B cell (primary cell): ENCODE measurements at places on chromosomes 1 and 21. TPM values are rescaled to one million over a fixed set of nuclear protein-coding genes. Genes with fewer than 3 reads are reported as not detected.

The AADACL4 gene
- total RNA-seq, result not detected in 2 replicates

The CR1 gene
- 36.7 and 40.0 TPM in 2 replicates for total RNA-seq

The COX20 gene
- total RNA-seq, result 35.7 and 37.7 TPM in 2 replicates

The PROK1 gene
- total RNA-seq, result not detected in 2 replicates

The PHTF1 gene
- total RNA-seq, result 18.5 and 25.7 TPM in 2 replicates

The PODN gene
- total RNA-seq, result not detected in 2 replicates

The ANGPTL1 gene
- total RNA-seq, result not detected in 2 replicates

The MIA3 gene
- total RNA-seq, result 109 and 116 TPM in 2 replicates

The ETV3 gene
- 34.1 and 35.9 TPM in 2 replicates for total RNA-seq

The MORC3 gene
- 104 and 113 TPM in 2 replicates for total RNA-seq

The KIF2C gene
- total RNA-seq, result 0.25 and 0.51 TPM in 2 replicates

The KIF26B gene
- 0.62 and 0.75 TPM in 2 replicates for total RNA-seq

The SPRR2B gene
- total RNA-seq, result not detected in 2 replicates

The CLIC6 gene
- total RNA-seq, result 0.07 TPM in 2 replicates

The MYCL gene
- total RNA-seq, result 0.49 and 0.62 TPM in 2 replicates

The LORICRIN gene
- 0.39 TPM in 1 of 2 replicates, not detected in the other for total RNA-seq

The FAM72D gene
- total RNA-seq, result 0.32 TPM in 1 of 2 replicates, not detected in the other

The FNDC10 gene
- total RNA-seq, result 1.4 and 1.6 TPM in 2 replicates

The PRAMEF10 gene
- total RNA-seq, result not detected in 2 replicates

The NUF2 gene
- 0.94 and 1.8 TPM in 2 replicates for total RNA-seq

The GORAB gene
- total RNA-seq, result 24.2 and 32.5 TPM in 2 replicates

The INSRR gene
- not detected in 2 replicates for total RNA-seq

The IGSF5 gene
- not detected in 2 replicates for total RNA-seq

The TACSTD2 gene
- total RNA-seq, result not detected in 2 replicates

The FAM20B gene
- 28.5 and 32.8 TPM in 2 replicates for total RNA-seq

The TDRD5 gene
- total RNA-seq, result not detected in 2 replicates

The CDCA8 gene
- 1.3 and 1.5 TPM in 2 replicates for total RNA-seq

The TRIM45 gene
- 2.5 and 2.6 TPM in 2 replicates for total RNA-seq

The UBE2U gene
- not detected in 2 replicates for total RNA-seq

The DMBX1 gene
- total RNA-seq, result not detected in 2 replicates

The PGLYRP3 gene
- not detected in 2 replicates for total RNA-seq

The MRPL24 gene
- 34.6 and 41.1 TPM in 2 replicates for total RNA-seq

The CITED4 gene
- total RNA-seq, result 3.1 and 3.2 TPM in 2 replicates

The LRRC7 gene
- total RNA-seq, result not detected in 2 replicates

The CRYAA gene
- total RNA-seq, result not detected in 2 replicates

The HMGCS2 gene
- not detected in 2 replicates for total RNA-seq
